Kidney capillary endothelial cell (primary cell): ENCODE measurements at places on chromosomes 2 and 18.

DNA sequence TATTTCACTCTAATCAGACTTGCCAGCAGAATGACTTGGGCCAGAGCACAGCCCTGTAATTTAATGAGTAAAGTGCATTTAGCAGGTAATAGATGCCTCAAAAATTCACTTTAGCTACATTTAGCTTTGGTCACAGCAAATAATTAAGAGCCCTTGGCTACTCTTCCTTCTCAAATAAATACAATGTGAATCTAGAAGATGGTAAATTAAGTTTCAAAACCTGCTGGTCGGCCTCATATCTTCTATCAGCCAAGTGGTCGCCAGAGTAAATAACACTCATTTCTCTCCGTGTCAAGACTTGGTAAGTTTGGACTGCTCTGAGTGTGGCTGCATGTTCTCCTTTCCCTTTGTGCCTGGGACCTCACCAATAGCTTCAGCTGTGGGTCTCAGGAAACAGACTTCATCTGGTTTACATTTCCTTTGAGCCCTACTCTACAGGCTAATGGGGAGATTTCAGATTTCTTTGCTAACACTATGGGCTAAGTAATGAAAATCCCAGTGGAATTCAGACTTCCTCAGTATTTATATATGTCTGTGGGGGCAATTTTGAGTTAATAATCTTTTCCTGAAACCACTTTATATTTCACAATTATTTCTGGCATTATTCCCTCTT, 375.8 kb downstream of the RBM43 start:
- no peak for DNase-seq

DNA sequence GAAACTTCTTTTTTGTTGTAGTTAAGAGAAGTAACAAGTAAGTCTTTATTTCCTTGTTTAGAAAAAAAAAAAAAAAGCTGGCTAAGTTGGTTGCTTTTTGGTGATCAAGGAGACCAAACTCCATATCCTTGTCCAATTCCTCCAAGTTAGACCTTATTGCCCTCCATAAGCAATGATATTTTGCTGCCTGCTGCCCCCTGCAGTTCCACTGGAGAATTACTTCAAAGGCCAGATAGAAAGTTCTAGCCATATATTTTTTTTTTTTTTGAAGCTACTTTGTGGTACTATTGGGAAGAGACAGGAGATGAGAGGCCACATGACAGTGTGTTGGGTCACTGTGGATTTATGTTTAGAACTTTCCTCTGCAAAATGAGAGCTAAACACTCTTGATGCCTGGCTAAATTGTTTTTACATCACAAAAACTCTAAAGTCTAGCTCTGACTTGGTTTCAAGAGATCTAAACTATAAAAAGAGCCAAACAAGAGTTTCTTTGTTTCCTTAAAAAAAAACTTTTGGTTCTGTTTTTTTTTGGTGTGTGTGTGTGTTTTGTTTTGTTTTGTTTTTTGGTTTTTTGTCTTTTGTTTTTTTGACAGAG, 80.7 kb upstream of the RASGRP3 start:
- DNase-seq: peak; percentile 55

GRCh38 chr2:9558948-9559381, 3.3 kb upstream of the ADAM17 start:
- no peak for DNase-seq

DNA sequence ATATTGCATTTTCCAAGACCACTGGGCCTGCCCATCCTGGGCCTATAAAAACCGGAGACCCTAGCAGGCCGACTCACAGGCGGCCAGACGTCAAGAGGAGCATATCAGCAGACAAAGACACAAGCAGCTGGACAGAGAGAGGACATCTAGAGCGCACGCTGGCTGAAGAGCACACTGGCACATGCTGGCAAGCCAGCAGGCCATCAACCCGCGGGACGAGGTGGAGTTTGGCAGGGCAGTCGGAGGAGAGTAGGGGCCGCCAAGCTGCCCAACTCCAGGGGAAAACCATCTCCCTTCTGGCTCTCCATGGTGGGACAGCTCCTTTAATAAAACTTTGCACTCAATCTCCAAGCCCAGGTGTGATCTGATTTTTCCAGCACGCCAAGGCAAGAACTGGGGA, 36.6 kb upstream of the RAB27B start:
- DNase-seq: no peak

DNA sequence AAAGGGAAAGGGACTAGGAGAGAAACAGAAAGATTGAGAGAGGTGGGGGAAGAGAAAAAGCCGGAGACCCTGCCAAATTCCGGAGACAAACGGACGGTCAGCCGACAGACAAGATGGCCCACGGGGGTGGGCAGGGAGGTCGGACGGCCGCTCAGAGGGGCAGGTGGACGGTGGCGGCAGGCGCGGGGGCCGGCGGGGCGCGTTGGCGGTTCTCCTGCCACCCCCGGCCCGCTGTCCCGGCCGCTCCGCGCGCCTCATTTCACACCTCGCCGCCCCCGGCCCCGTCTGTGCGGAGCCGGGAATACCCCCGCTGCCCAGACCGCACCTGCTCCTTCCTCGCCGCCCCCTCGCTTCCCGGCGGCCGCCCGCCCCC, 935 bp downstream of the SLC30A3 start:
- no peak for DNase-seq

- no peak for DNase-seq
These were observed 32.1 kb upstream of the NCKAP5 start for GRCh38 chr2:133600266-133600928.

- DNase-seq: no peak
These were observed 5.1 kb downstream of the NEUROD1 start for GRCh38 chr2:181675254-181675653.

- no peak for DNase-seq
These were observed 45.6 kb upstream of the ODC1 start for GRCh38 chr2:10493634-10494281.

- no peak for DNase-seq
These were observed 273.3 kb downstream of the ZNF407 start for GRCh38 chr18:74870950-74871349.

GRCh38 chr18:38571651-38572050, 1006.1 kb upstream of the CELF4 start:
- no peak for DNase-seq

- DNase-seq: no peak
These were observed 183.4 kb upstream of the FN1 start for GRCh38 chr2:215619022-215619958.

DNA sequence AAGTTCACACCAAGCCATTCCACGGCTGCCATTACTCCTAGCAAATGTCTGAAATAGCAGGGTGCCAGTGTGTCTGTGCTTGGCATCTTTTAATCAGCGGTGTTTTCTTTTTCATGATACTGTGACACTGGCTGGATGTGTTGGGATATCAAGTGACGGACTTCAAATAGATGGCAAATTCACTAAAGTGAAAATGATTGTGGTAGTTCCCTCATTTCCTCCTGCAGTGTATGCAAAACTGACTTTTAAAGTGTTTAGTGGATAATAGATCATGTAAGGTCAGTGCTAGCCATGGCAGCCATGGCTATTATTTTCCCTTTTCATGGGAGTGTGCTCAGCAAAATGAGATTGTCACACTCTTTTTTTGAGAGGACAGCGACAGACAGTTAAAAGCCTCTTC, 261.5 kb upstream of the SIX3 start:
- DNase-seq: no peak

GRCh38 chr2:205975082-205975949, 110.7 kb downstream of the INO80D start:
- DNase-seq: no peak

GRCh38 chr2:63301481-63301880, 250.9 kb downstream of the OTX1 start:
- no peak for DNase-seq

- DNase-seq: no peak
These were observed 26.0 kb upstream of the C1QL2 start for GRCh38 chr2:119184512-119184911.

- DNase-seq: no peak
These were observed 39.1 kb downstream of the STK17B start for GRCh38 chr2:196131949-196132925.

- DNase-seq: peak; percentile 93
These were observed 28.3 kb upstream of the NT5DC4 start for GRCh38 chr2:112692495-112692911.

DNA sequence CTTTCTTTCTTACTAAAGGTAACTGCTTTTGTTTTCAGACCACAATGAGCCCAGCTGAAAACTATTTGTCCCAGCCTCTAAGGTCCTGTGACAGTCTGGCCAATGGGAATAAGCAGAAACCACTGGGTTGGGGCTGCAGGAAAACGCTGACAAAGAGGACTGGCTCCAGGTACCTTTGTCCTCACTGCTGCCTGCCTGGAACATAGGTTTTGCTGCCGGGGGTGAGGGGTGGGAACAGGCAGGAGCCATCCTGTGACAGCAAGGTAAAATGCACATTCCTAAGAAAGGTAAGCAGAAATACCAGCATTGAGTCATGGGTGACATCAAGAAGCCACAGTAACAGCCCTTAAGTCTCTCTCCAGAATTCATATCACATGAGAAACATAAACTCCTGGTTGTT, 21.6 kb downstream of the PTPN2 start:
- no peak for DNase-seq

- DNase-seq: no peak
These were observed 896.4 kb downstream of the TDRD15 start for GRCh38 chr2:22020091-22020742.

GRCh38 chr2:52821631-52822030, 946.0 kb upstream of the CHAC2 start:
- DNase-seq: no peak

GRCh38 chr18:57135699-57136098, 11.2 kb upstream of the BOD1L2 start:
- no peak for DNase-seq

GRCh38 chr2:56806924-56807323, 623.1 kb downstream of the CCDC85A start:
- no peak for DNase-seq

GRCh38 chr2:56113382-56113975, 70.3 kb upstream of the CCDC85A start:
- no peak for DNase-seq

DNA sequence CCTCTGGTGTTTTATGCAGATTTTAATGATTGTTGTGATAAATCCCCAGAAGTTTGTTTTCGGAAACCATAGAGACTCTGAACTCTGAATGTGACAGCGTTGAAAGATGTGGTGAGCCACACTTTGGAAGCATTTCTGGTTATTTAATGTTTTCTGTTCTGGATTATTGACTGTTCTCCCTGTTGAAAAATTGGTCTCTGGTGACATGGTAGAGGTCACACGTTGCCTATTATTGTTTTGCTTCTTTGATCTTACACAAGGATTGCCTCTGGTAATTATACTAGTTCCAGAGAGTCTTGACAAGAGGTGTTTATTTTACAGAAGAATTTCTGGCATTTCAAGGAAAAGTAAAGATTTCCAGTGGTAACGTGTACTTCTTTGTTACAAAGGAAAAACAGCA, 127.1 kb downstream of the GREB1L start:
- no peak for DNase-seq

GRCh38 chr2:217980591-217980990, 22.2 kb downstream of the TNS1 start:
- no peak for DNase-seq

GRCh38 chr2:27372937-27373336, 2.5 kb downstream of the SNX17 start:
- no peak for DNase-seq

DNA sequence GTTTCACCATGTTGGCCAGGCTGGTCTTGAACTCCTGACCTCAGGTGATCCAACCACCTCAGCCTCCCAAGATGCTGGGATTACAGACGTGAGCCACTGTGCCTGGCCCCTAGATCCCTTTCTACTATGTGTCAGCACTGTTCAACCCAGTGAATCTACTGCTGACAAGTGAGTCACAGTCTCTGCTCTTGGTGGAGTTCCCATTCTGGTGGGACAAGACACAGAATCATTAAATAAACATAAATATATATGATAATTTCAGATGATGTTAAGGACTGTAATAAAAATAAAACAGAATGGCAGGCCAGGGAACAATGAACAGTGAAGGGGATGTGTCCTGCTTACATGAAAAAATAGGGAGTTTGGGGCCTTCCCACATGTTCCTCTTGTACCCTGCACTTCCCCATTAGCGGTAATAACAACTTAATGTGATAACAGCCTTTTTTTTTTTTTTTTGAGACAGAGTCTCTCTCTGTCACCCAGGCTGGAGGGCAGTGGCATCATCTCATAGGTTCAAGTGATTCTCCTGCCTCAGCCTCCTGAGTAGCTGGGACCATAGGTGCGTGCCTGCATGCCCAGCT, 112.2 kb downstream of the CPO start:
- no peak for DNase-seq

- DNase-seq: no peak
These were observed 714.0 kb downstream of the EPHA4 start for GRCh38 chr2:220858101-220858500.

DNA sequence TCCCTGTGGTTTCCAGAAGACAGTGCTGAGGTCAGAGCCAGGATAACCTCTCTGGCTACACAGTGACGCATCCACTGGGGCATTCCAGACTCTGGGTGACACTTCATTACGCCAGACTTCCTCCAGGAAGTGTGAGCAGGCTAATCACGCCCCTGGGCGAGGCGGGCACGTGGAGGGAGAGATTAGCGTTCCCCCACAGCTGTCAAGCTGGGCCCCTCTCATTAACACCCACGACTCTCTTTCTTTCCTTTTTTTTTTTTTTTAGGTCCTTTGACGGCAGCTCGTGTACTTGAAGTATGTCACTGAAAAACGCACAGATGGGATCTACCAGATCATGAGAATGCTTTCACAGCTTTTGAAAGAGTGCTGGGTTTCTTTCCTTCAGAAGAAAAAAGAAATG, 274.6 kb downstream of the AFF3 start:
- peak; percentile 88 for DNase-seq

DNA sequence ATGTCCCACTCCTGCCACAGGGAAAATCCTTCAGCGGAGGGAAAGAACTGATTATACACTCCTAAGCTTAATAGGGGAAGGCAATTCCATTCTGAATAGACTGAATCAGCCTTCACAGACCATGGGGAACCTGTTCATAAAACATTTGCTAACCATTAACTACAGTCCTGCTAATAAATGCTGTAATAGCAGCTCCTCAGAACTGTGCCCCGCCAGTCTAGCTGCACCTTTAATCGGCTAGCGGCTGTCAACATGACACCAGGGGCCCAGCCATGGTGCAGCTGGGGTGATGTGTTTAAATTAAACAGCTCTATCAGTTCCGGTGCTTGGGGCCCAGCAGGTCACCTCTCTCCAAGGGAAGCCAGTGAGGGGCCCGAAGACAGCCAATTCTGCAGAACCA, 77.8 kb downstream of the GALNT14 start:
- DNase-seq: no peak

DNA sequence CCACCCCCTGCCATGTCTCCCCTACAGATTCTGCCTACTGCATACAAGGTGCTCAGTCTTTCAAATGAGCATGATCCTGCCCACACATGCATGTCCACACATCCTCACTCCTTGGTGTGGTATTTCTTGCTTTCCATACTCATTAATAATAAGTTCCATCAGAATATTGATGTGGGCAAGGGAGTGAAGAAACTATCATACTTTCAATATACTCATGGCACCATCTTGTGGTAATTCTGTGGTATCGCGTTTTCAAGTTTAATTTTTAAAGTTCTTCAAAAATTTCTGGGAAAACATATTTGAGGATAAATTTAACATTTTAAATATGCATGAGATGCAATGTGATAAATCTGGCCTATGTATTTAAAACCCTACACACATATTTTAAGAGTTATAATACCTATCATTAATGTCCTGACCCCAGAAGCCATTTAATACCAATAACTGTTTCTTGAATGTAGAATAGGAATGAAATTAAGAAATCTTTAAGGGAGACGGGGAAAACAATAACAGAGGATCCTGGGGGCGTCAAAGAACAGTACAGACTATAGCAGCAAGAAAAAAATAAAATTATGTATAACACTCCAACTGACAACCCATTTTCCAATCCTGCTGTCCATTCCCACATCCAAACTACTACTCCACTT, 110.1 kb downstream of the ZNF385B start:
- DNase-seq: peak; percentile 44

- no peak for DNase-seq
These were observed 16.9 kb downstream of the HS1BP3 start for GRCh38 chr2:20633794-20634506.
